ENCODE measurements at places on chromosomes 2 and 18.
A peak's percentile ranks its signal among the peaks of the same experiment; 100 is the strongest.

DNA sequence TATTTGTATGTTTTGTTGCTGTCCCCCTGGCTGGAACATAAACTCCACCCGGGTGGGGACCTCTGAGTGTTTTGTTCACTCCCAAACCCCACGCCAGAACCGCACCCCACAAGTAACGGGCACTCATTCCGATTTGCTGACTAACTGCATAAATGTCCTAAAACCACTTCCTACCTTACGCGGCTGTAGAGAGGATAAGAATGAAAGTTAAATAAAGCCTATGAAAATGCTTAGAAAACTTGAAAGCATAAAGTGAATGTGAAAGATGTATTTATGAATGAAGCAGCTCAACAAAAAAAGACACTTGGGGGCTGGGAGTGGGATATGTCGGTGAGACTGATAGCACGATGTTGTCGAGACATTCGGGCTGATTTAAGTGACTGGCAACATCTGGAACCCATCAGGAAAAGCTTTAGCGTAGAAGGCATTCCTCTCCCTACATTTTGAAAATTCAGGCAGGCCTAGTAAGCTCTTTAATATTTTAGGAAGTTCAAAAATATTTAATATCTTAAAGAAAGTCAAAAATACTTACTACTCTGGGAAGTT is 206.7 kb downstream of the SH3RF3 start:
- DNase-seq = peak; percentile 23
- H3K4me3 ChIP-seq = no peak overlapping the region
- no peaks in the 10 kb centered on the region for H3K36me3 ChIP-seq
- peaks cover 39% of the 10 kb centered on the region for H3K4me1 ChIP-seq
- H3K27ac ChIP-seq = no peak overlapping the region

DNA sequence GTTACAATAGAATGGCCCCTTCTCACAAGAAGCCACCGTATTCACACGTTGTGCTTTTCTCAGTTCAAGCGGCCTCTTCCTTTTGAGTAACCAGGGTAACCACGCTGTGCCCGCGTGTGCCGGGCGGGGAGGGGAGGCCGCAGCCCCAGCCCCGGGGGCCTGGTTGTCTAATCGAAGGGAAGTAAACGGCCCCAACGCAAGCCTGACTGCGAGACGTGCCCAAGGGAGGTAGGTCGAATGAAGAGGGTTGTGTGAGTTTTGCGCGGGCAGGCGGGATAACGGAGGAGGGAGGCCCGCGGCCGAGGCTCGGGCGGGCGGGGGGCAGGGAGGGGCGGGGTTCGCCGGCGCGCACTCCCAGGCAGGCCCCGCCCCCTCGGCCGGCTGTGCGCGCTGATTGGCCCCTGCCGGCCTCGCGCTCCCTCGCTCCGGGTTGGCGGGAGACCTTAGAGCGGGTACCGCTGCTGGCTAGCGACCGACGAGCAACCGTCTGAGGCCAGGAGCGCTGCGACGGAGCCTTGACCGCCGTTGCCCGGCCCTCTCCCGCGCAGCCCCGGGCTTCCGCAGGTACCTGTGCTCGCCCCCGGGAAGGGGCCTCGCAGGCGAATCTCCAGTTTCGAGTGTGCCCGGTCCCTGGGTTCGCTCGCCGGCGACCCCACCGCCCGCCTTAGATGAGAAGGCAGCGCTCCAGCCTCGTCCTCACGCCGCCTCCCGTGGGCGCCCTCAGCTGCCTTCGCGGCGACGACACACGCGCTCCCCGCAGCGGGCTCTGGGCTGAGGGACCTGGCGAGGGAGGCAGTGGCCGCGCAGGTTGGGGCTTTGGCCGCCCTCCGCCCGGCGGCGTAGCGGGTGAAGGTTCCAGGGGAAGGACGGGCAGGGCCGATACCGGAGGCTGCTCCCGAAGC is at the start of gene SPDYA:
SPDYA (plus strand) TSS at position 451 of the 902 bp plus-strand sequence. CDS start 5,181 bp downstream, outside the sequence.
- peak; percentile 83 for DNase-seq
- H3K4me3 ChIP-seq = peak within 1 kb of the TSS; percentile 53
- H3K27me3 ChIP-seq = no peaks in the 10 kb centered on the region

DNA sequence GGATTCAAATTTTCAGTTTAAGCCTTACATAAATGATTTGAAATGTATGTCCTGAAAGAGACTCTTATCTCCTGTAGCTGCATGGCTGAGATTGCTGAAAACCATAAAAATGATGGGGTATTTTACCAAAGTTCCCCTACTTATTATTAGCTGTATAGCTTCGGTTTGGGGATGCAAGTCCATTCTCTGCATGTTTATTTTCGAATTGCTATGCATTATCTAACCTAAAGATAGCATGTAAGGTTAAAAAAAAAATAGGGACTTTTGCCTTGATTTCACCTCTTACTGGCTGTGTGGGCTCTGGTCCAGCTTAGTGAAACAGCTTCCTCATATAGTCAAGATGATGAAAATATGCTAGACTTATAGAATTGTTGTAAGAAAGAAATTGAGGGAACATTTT is 14.0 kb upstream of the ACOXL start:
- H3K27ac ChIP-seq = no peak overlapping the region
- peaks cover 27% of the 10 kb centered on the region for H3K27me3 ChIP-seq
- H3K4me1 ChIP-seq = no peaks in the 10 kb centered on the region
- no peaks in the 10 kb centered on the region for H3K36me3 ChIP-seq
- no peak for DNase-seq
- no peak overlapping the region for H3K4me3 ChIP-seq

- no peak for DNase-seq
- H3K36me3 ChIP-seq = no peaks in the 10 kb centered on the region
- no peaks in the 10 kb centered on the region for H3K27me3 ChIP-seq
- no peak overlapping the region for H3K27ac ChIP-seq
These were observed 11.0 kb downstream of the ADRA2B start for GRCh38 chr2:96105152-96105915.

GRCh38 chr2:20625491-20626391 is 25.2 kb downstream of the HS1BP3 start:
- H3K27me3 ChIP-seq = no peaks in the 10 kb centered on the region
- DNase-seq = no peak
- H3K4me1 ChIP-seq = peaks cover 12% of the 10 kb centered on the region
- H3K27ac ChIP-seq = no peak overlapping the region
- H3K4me3 ChIP-seq = no peak overlapping the region

DNA sequence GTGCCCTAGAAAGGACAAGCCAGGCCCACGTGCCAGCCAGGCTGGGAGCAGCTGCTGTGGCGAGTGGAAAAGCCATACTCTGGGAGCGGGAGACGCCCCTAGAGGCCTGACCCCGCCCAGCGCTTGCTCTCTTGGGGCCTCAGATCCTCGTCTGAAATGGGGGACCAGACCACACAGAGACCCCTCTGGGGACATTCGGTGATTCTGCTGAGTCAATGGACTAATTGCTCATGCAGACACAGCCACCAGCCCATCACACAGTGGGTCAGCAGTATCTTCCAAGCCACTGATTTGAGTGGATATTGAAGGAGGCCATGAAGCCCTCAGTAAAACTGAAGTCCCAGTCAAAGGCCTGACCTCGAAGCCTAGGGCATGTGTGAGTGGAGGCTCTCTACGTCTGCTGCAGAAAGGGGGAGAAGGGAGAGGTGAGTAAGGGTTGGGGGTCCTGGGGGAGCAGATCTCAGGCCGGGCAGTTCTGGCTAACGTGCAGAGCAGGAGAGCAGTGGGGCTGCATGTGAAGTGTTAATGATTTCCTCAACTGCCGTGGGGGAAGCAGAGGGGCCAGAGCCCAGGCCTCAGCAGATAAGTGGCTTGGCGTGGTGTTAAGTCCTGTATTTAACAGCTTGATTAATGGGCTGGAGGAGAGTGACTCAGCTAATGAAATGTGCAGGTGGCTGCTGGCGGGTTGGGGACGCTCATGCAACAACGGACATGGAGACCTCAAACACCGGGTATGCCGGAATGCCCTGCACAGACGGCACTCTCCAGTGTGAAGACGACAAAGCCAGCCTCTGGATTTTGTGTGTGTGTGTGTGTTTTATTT is 104.4 kb upstream of the TWIST2 start:
- DNase-seq = no peak
- H3K4me1 ChIP-seq = no peaks in the 10 kb centered on the region
- no peaks in the 10 kb centered on the region for H3K27me3 ChIP-seq

DNA sequence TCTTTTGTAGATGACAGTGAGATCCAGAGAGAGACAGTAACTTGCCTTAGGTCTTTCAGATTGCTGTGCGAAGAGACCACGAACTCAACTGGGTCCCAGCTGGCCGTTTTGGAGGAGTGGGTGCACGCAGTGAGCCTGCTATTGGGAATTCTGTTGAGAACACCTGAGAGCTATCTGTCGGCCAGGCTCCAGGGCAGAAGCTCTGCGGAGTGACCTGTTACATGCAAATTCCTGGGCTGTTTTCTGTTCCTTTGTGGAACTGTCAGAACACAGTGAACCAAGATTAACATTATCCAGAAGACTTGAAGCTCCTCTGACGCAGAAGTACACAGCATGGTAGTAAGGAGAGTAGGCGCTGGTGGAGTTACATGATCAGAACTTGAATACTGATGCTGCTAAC is 99.5 kb upstream of the LMAN1 start:
- H3K4me1 ChIP-seq = peaks cover 5% of the 10 kb centered on the region
- H3K27me3 ChIP-seq = no peaks in the 10 kb centered on the region
- no peak for DNase-seq
- H3K4me3 ChIP-seq = no peak overlapping the region
- no peak overlapping the region for H3K27ac ChIP-seq
- no peaks in the 10 kb centered on the region for H3K36me3 ChIP-seq

GRCh38 chr2:86015006-86015405 is 90.7 kb downstream of the POLR1A start:
- no peak overlapping the region for H3K27ac ChIP-seq
- DNase-seq = no peak
- H3K27me3 ChIP-seq = no peaks in the 10 kb centered on the region
- H3K4me3 ChIP-seq = no peak overlapping the region
- H3K36me3 ChIP-seq = no peaks in the 10 kb centered on the region

GRCh38 chr18:49137093-49137492 is 186.3 kb upstream of the SMAD7 start:
- no peak for DNase-seq
- peaks cover 26% of the 10 kb centered on the region for H3K4me1 ChIP-seq
- H3K27ac ChIP-seq = no peak overlapping the region
- H3K4me3 ChIP-seq = no peak overlapping the region
- no peaks in the 10 kb centered on the region for H3K27me3 ChIP-seq

- H3K4me1 ChIP-seq = no peaks in the 10 kb centered on the region
- no peak overlapping the region for H3K27ac ChIP-seq
- H3K36me3 ChIP-seq = no peaks in the 10 kb centered on the region
- no peak overlapping the region for H3K4me3 ChIP-seq
- no peaks in the 10 kb centered on the region for H3K27me3 ChIP-seq
- no peak for DNase-seq
These were observed 1859.7 kb upstream of the CELF4 start for GRCh38 chr18:39425172-39425850.

DNA sequence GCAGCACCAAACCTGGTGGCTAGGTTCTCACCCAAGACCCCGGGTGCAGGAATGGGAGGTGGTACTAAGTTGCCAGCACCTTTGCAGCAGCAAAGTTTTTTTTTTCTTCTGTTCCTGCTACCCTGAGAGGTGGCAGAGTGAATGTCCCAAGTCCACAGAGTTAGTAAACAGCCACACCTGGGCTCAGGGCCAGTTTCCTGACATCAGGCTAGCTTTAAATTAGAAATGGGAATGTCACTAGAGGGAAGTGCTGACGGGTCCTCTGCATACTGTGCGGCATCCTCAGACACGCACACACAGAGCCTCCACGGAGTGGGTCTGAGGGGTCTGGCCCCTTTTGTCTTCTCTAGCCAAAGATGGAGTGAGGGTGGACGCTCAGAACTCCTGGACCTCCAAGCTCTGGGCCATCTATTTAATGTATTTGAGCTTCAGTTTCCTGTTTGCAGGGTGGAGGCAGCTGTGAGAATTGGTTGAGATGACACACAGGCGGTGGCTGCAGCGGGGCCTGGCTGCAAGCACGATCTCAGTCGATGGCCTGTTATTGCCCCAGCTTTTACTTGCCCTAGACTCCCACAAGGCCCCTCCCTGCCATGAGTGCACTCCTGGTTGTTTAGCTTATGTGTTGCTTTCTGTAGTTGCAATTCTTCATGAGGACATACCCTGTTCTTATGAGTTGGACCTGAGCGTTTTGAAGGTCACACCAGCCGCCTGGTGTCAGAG is 751.4 kb upstream of the HS6ST1 start:
- no peak overlapping the region for H3K4me3 ChIP-seq
- peaks cover 16% of the 10 kb centered on the region for H3K27me3 ChIP-seq
- H3K4me1 ChIP-seq = no peaks in the 10 kb centered on the region
- H3K36me3 ChIP-seq = no peaks in the 10 kb centered on the region
- H3K27ac ChIP-seq = no peak overlapping the region

GRCh38 chr2:28835781-28836180 is 25.1 kb downstream of the SPDYA start:
- no peak overlapping the region for H3K27ac ChIP-seq
- no peak overlapping the region for H3K4me3 ChIP-seq
- H3K27me3 ChIP-seq = no peaks in the 10 kb centered on the region
- H3K36me3 ChIP-seq = no peaks in the 10 kb centered on the region
- peak; percentile 6 for DNase-seq

DNA sequence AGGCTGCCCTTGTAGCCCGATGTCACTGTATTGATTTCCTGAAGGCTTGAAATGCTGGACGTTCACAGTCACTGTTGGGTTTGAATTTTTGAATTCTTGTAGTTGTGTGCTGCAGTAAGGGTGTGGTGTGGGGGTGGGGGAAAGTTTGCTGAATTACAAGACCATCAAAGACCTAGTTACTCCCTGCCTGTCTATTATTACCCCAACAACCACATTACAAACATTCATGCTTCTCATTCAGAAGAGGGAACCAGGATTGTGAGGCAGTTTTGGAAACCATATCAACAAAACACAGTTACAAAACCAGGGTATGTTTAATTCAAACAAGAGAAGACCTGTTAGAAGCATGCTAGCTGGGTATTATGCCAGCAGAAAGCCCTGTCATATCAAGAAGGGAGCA is 85.8 kb downstream of the CLHC1 start:
- no peaks in the 10 kb centered on the region for H3K36me3 ChIP-seq
- no peaks in the 10 kb centered on the region for H3K27me3 ChIP-seq
- no peak overlapping the region for H3K4me3 ChIP-seq
- no peak overlapping the region for H3K27ac ChIP-seq
- DNase-seq = no peak
- H3K4me1 ChIP-seq = no peaks in the 10 kb centered on the region

DNA sequence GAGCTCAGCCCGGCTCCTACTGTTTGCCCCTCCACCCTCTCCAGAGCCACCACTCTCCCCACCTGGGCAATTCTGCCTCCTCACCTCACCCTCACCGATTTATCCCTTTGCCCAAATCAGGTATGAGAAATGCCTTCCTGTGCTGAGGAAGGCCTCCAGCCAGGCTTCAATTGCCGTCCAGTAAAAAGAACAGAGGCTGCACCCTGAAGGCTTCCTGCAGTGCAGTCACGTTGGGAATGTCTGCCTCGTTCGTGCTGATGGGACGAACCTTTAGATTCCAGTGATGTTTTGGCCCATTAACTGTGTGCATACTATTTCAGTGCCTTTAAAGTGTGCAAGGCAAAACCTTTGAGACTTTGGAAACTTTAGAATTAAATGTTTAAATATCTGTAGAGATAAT is 34.2 kb downstream of the ATP6V1C2 start:
- H3K4me1 ChIP-seq = no peaks in the 10 kb centered on the region
- no peak overlapping the region for H3K27ac ChIP-seq
- no peaks in the 10 kb centered on the region for H3K27me3 ChIP-seq

Data from A673 (cell line).